ENCODE measurements at places on chromosomes 2 and 18.

DNA sequence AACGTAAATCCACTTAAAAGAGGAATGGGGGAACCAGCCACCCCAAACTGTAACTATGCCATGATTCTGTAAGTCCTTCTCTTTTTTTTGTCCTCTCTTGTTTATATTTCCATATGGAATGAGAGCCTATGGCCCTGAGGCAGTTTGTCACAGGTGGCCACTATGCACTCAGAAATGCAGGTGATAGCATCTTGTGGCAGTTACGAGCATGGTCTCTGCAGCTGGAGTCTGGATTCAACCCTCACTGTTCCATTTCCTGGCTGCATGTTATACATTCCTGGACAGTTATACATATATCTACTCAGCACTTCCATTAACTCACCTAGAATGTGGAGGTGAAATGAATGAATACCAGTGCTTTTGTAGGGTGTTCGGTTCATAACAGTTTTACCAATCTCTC, 291.5 kb upstream of the FANCL start:
- DNase-seq: no peak

GRCh38 chr2:150141226-150142001, 346.1 kb downstream of the RND3 start:
- DNase-seq: no peak

GRCh38 chr2:124180635-124181034, 155.5 kb downstream of the CNTNAP5 start:
- DNase-seq: no peak

DNA sequence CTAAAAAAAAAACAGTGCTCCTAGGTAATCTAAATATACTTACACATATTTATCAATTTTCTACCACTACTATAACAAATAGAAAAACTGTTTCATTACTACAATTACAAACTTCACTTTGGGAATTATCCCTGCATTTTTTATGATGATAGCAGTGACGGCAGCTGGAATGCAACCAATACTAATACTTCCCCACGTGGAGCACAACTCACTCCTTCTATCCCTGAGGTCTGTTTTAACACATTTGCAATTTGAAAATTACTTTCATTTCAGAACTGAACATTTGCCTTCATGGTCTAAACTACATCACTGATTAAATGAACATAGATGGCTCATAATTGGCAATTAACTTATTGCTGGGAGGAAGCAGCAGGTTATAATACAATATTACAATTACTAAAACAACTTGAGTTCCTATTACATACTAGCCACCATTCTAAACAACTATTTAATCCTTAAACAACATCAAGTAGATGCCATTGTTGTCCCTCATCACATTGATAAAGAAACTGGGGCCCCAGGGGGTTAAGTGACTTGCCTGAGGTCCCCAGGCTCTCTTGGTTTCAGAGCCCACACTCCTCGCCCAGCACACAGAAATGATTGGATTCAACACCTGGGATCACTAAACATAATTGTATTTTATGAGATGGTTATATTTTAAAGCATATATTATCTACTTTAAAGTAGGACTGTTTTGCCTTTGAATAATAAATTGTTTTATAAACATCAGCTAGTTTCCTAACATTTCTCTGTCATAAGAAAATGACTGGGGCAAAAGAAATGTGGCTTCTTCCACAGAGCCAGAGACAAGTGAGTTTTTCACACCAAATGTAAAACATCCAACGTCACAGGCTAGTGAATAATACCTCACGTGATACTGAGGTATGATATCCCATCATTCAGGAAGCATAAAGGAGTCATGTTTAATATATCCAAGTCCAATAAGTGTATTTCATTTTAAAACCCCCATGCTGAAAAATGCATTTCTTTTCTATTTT, 6.2 kb downstream of the COLEC12 start:
- no peak for DNase-seq

DNA sequence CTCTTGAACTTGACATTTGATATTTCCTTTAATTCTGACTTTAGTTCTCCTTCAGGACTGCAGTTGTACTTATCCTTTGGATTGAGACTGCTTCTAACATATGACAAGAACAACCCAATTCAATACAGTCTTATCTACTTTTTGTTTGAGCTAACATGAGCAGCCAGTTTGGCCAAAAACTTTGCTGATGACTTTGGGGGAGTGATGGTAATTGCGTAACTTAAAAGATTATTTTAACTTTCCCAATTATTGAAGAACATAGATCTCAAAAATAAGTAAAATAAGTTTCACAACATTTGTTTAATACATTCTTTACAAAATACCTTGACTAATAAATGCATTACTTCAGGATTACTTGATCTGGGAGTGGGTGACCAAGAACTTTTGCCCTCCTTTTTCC, 1311.1 kb upstream of the NRXN1 start:
- DNase-seq: no peak

DNA sequence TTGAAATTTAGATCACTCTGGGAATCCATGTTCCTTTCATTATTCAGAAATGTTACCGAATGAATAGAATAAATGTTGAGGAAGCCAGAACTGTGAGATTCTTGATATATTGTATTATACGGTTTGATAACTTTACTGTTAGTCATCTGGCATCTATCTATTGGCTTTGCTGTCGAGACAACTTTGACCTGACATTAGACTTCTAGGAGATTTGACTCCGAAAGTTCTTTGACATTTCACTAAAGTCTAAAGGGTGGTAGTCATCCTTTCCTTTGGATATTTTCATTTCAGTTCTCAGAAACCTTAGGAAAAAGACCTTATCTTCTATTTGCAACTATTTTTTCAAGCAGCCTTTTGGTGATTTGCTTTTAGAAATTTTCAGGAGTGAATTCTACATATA, 1.9 kb downstream of the BMPR2 start:
- DNase-seq: no peak

GRCh38 chr2:88896971-88897370, 205.5 kb downstream of the RPIA start:
- DNase-seq: no peak

All from right renal pelvis (tissue), 4 donors.